DND-41 (cell line): ENCODE measurements at places on chromosomes 3 and 15.

- no peak for DNase-seq
Measured at GRCh38 chr3:183252973-183253527, at the start of gene B3GNT5. Gene B3GNT5 (plus strand): TSS chr3:183253253. CDS start chr3:183269799, 16,546 bp downstream.

DNA sequence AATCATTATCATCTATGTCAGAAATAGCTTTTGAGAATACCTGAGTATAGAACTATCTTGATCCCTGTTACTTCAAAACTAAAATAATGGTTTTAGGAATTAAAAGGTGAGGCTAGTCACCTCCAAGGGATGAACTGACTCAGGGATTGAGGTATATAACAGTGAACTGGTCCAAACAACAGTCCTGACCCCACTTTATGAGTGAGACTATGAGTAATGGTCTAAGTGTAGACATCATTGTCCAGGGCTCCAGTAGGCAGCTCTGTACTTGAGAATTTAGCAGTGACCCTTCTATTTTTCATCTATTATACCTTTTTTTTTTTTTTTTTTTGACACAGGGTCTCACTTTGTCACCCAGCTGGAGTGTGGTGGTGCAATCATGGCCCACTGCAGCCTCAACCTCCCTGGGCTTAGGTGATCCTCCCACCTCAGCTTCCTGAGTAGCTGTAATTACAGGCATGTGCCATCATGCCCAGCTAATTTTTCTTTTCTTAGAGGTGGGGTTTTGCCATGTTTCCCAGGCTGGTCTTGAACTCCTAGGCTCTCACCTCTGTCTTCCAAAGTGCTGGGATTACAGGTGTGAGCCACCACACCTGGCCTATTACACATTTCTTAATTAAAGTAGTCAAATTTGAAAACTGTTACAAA is 36.3 kb downstream of the MLH1 start:
- no peak for DNase-seq

GRCh38 chr15:75782926-75783325 is 60.3 kb upstream of the UBE2Q2 start:
- no peak for DNase-seq

DNA sequence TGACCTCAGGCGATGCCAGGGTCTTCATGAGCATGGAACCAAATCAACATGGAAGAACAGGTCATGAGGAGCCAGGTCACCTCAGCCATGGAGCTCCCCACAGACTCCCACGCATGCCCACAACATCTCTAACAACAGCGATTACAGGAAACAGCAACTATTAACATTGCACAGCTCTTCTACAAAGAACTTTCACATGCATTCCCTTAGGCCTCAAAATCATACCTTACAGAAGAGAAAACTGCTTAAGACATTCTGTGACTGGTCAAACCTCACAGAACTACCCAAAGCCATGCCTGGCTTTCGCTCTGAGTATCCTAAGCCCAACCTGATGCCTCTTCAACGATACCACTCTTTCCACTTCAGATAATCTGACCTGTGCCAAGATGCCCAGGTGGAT is 117.8 kb downstream of the OXNAD1 start:
- no peak for DNase-seq

DNA sequence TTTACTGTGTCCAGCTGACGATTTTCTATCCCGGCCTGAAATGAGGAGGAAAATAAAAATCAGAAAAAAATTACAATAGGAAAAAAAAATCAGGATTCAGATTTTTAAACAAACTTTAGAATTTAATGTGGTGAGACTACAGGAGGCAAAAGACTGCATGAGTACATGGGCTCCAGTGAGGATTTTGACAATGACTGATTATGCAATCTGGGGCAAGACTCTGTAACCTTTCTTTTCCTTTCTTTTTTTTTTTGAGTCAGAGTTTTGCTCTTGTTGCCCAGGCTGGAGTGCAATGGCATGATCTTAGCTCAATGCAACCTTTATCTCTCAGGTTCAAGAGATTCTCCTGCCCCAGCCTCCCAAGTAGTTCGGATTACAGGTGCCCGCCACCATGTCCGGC is 29.9 kb downstream of the SPG11 start:
- no peak for DNase-seq

DNA sequence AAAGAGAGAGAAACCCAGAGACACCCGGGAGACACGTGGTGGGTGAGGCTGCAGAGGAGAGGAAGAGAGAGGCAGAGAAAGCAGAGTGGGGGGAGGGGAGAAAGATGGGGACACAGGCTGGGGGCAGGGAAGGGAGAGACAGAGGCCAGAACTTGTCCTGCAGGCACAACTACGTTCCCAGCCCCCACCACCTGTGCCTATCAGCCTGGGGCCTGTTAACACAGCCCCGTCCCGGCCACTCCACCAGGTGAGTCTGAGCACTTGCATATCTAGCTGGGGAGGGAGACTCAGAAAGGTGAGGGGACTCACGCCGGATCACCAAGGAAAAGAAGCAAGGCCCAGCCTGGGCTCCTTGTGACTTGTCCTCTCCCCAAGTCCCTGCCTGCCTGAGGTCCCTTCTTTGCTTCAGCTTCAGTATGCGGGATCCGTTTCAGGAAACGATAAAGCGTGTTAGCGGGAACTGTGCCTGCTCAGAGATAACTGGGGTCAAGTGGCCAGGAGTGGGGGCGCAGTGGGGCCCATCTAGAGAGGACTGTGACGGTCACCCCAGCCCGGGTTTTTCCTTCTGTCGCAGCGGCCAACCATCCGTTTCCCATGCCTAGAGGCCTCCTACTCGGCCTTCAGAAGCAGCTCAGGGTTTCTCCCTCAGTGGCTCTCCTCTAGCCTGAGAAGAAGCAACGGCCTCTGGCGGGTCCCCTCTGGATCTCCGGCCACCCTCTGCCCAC is 10.3 kb downstream of the LINGO1 start:
- no peak for DNase-seq

- DNase-seq: no peak
Measured at GRCh38 chr3:184666442-184666841, 45.4 kb downstream of the MAGEF1 start.

DNA sequence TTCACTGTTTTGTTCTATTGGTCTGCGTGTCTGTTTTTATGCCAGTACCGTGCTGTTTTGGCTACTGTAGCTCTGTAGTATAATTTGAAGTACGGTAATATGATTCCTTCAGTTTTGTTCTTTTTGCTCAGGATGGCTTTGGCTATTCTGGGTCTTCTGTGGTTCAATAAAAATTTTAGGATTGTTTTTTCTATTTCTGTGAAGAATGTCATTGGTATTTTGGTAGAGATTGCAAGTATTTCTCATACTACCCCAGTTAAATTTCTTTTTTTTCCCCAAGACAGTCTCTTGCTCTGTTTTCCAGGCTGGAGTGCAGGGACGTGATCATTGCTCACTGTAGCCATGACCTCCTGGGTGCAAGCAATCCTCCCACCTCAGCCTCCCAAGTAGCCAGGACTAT is 53.4 kb downstream of the STARD9 start:
- DNase-seq: no peak

GRCh38 chr3:42815826-42816225 is 6.6 kb downstream of the ACKR2 start:
- no peak for DNase-seq

- DNase-seq: no peak
Measured at GRCh38 chr3:154275292-154275691, 49.0 kb downstream of the DHX36 start.

DNA sequence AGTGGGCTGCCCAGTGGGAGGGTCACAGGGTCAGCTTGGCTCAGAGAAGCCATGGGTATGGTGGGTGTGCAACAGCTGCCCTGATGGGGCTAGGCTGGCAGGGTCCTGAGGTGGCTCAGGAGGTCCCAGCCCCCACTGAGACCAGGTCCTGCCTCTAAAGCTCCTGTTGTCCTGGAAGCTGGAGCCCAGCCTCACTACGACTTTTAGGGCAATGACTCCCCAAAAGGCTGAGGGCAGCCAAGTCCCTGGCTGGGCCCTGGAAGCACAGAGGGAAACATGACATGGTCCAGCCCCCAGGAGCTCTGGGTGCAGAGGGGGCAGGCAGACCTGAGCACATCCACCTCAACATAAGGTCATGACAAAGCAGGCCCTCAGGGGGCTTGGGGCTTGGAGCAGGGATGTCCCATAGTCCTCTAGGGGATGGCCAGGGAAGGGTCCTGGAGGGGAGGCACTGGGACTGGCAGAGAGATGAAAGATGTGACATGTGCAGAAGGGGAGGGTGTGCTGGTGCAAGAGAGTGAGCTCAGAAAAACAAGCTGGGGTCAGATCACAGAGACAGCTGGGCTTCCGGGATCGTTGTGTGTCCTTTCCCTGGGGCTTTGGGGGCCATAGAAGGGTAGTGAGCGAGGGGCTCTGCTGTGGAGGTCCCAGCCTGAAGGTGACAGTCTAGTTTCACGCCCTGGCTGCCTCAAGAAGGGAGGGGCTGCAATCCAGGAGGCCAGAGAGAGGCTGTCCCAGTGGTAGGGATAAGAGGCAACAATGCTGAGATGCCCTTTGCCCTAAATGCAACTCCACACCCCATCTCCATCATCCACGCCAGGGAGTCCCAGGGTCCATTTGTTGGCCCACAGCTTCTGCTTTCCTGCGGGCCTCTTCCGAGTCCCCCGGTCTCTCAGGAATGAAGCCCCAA is 639 bp upstream of the ITIH3 start:
- no peak for DNase-seq

- DNase-seq: no peak
Measured at GRCh38 chr3:187291512-187292132, at the start of gene MASP1. Gene MASP1 (minus strand): TSS chr3:187291737. CDS start chr3:187291632, 105 bp downstream.

DNA sequence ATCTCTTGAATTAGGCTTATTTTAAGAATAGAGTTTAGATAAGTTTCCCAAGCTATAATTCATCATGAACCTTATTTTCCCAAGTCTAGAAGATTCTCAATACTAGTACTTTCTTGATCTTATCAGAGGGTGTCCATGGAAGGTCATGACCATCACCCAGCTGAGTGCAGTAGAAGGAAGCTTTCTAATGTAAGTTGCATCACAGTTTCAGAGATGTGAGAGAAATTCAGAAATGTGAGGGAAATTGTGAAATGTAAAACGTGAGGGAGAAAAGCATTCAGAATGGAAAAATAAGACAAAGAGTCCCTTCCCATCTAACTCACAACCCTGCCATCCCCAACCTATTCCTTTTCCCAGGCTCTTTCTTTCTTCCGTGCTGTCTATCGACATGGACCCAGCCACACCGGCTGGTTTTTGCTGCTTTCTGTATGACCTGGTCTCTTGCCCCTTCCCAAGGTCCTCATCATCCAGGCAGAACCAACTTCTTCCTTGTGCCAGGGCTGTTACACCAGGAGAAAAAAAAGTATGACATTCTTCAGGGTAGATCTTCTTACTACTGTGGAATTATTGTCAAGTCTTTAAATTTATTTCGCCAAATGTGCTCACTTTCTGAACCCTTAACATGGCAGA is 6.7 kb downstream of the CAPN3 start:
- no peak for DNase-seq

DNA sequence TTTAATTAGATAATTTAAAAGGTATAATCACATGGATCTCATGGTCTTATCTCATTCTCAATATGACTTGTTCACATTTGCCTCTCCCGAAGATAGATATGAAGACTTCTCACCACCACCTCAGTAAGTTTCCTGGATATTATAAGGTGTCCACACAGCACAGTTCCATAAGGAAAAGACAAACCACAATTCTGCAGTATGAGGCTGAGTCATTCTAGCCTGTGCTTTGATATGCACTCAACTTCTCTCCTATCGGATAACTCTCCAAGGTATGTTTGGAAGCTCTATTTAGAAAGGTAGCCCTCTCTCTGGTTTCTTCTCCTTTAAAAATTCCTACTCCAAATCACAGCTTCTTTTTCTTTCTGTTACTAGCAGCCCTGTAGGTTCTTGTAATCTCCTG is 612.8 kb downstream of the ZPLD1 start:
- no peak for DNase-seq

GRCh38 chr15:44038755-44039191 is 156.3 kb downstream of the FRMD5 start:
- DNase-seq: no peak

GRCh38 chr3:134829721-134830120 is 34.7 kb downstream of the EPHB1 start:
- no peak for DNase-seq

- no peak for DNase-seq
Measured at GRCh38 chr3:158354713-158355112, 216.3 kb upstream of the MLF1 start.

DNA sequence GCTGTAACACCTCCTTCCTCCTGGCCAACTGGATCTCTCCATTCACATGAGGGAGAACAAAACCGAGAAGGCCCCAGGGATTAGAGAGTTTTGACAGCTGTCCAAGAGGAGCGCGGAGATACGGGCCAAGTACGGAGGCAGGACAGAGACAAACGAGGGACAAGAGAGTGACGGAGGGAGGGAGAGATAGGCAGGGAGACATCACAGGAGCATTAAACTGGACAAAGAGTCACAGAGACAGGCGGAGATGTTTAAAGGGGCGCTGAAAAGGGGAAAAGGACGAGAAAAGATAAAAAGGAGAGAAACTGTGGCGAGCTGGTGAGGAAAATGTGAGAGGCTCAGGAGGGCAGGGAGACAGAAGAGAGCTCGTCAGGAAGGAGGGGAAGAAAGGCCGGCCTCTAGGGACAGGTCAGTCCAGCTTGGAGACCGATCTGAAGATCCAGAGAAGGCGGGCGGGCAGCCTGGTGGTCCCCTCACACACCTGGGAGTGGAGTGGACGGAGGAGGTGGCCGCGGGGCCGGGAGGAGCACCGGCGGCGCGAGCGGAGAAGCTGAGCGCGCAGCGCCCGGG is 40.5 kb upstream of the ROPN1 start:
- DNase-seq: no peak

GRCh38 chr15:45637141-45637540 is 2.3 kb downstream of the SQOR start:
- DNase-seq: no peak

- DNase-seq: no peak
Measured at GRCh38 chr3:65854606-65855304, 184.0 kb downstream of the MAGI1 start.

- DNase-seq: no peak
Measured at GRCh38 chr3:112117841-112118571, 15.0 kb downstream of the GCSAM start.

DNA sequence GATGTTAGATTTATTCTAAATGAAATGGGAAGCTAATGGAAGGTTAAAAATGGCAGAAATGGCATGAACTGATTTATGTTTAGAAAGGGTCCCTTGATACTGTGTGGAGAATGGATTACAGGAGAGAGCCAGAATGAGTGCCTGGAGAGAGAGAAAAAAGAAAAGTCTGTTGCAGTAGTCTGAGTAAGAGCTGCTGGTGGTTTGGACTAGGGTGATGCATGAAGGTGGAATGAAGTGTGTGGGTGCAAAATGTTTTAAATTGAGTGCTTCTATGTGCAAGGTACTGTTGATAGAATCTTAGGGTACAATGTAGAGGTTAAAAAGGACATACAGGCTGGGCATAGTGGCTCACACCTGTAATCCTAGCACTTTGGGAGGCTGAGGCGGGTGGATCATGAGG is 11.4 kb upstream of the MGA start:
- no peak for DNase-seq

- no peak for DNase-seq
Measured at GRCh38 chr15:58401276-58401675, 30.5 kb upstream of the LIPC start.

- DNase-seq: no peak
Measured at GRCh38 chr3:16113704-16114103, 60.8 kb upstream of the GALNT15 start.

- DNase-seq: no peak
Measured at GRCh38 chr3:64290161-64290560, 64.9 kb upstream of the PRICKLE2 start.
